ENCODE measurements at places on chromosomes 3 and 15.
A peak's percentile ranks its signal among the peaks of the same experiment; 100 is the strongest.

- DNase-seq, result no peak
These were observed 20.5 kb downstream of the LPP start for GRCh38 chr3:188174317-188175044.

- peak; percentile 17 for DNase-seq
These were observed 12.8 kb downstream of the LXN start for GRCh38 chr3:158659454-158660237.

GRCh38 chr15:34241376-34242330, 16.8 kb downstream of the EMC4 start:
- DNase-seq, result peak; percentile 55

DNA sequence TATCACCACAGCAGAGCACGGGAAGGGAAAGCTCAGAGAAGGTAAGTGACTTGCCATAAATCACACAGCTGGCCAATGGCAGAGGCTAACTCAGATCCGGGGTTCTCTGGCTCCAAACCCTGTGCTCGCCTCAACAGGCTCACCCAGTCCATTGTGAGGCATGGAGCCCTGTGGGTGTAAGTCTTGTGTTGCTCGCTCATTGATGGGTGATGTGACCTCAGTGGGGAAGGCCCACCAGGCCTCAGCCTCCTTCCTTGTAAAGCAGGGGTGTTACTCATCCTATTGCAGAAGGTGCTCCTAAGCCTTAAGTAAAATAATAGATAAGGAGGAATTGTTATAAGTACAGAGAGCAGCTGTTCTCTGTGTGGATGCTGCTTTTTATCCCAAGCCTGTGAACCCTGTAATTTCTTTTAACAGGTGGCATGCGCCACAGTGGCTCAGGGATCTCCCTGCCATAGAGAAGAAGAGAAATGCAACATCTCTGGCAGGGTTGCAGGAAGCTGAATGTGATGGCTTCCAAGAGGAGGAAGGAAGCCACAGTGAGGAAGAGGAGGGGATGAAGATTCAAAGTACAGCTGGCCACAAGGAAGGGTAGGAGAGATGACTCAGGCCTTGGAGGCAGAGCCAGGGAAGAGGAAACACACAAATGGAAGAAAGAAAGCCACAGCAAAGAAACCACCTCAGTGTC, 30.9 kb upstream of the SPSB4 start:
- no peak for DNase-seq

- no peak for DNase-seq
These were observed 401.0 kb upstream of the TBL1XR1 start for GRCh38 chr3:177598097-177598833.

DNA sequence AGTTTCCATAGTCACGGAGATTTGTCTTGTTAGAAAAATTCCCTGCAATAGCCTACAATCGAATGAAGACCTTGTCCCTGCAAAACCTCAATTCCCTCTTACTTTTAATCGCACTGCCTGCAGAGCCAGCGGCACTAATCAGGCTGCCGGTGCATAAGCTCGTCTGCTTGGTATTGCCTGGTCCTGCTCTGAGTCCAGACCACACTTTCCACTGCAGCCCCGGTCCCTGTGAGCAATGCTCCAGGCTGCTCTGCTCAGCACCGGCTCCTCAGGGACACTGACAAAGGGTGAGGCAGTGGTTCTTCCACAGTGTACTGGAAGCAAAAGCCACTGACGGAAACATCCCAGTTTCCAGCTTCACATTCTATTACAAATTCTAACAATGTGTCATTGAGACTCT, 164.3 kb downstream of the OCA2 start:
- no peak for DNase-seq

DNA sequence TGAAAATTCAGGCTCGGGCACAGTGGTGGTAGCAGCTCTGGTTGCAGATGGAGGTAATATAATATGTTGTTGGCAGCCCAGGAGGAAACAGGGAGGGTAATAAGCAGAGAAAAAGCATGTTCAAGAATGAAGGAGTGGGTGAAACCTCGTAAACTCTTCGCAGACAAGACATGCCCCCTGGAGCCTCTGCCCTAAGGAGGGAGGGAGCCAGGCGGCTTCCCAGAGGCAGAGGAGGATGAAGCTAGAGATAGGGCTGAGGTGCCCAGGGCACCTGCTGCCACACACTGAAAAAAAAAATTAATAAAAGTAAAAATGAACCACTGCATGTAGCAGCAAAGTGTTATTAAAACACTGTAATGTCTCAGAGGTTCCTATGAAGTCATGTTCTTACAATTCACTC, 137.3 kb downstream of the FOXP1 start:
- no peak for DNase-seq
